ENCODE measurements at places on chromosomes 13 and 19.

- no peak for DNase-seq
These were observed 7.7 kb upstream of the CIRBP start for GRCh38 chr19:1261538-1261797.

GRCh38 chr13:36875431-36875830, 44.6 kb downstream of the SMAD9 start:
- DNase-seq = no peak

DNA sequence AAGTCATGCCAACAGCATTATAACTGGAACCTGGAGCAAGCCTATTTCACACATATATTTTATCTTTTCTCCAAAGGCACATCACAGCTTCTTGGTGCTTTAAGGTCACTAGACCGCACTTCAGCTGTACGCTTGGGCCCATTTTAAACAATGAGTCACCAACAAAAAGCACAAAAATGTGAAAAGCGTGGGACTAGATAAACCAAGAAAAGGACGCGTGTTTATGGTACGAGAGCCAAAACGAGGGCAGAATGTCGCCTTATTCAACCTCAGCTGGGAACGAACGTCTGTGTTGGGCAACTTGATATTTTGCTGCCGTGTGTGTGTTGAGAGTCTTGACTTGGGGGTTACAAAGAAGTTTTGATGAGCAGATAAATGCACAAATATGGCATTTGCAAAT, 9.2 kb upstream of the EHD2 start:
- no peak for DNase-seq

GRCh38 chr19:17335575-17335974, 920 bp upstream of the ANO8 start:
- DNase-seq = no peak

DNA sequence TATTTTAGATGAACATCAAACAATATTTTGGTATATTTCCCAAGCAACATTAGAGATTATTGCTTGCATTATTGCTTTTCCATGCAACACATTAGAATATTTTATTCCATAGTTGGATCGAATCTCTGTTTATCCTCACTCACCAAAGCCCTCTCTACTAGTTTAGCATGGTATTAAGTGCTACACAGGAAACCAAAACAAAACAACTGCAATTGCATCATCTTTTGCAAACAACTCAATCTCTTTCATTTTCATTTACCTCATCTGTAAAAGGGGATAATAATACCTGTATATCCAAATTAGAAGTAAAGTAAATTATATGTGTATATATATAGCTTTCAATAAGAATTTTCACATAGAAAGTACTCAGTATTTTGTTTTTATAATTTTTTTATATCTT, 147.8 kb upstream of the PCDH9 start:
- DNase-seq = no peak

DNA sequence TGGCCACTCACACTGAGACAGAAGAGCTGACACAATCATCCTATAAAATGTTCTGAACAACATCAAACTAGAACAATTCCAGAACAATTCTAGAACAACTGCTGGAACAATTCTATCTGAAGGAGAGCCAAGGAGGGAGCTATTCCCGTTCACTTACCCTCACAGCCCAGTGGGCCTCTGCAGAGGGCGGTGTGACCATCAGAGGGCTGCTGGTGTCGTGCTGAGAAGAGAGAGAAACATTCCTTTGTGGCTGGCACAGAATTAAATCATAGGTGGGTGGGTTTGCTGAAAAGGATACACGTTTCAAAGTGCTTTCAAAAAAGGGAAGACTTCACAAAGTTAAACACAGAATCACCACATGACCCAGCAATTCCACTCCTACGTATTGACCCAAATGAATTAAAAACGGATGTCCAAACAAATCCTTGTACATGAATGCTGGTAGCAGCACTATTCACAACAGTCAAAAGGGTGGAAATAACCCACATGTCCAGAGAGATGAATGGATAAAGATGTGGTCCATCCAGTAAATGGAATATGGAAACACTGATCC, 34.9 kb downstream of the EPS15L1 start:
- no peak for DNase-seq

Measured in activated T-cell treated with anti-CD3 and anti-CD28 coated beads, Interleukin-2, amount 50 U/mL, for 48 hours (primary cell).